Pancreas (tissue), 10 donors: ENCODE measurements at places on chromosomes 12 and 14.

- no peak for DNase-seq
Measured at GRCh38 chr12:124172636-124173035, 122.3 kb upstream of the RFLNA start.

DNA sequence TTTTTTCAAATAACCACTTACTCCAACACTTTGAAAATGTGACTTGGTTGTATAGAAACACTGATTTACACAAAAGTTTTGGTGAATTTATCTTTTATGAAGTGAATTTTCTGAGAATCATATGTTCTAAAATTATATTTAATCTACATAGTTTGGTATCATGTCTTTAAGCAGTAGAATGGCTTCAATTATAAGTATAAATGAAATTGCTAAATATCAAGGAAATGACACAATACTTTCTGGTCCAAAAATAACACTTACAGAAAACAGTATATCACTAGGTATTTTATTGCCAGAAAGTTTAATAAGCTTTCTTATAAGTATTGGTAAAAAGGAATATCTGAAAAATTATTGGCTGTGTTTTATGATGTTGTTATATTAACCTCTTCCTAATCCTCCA lies 90.9 kb downstream of the SRGAP1 start:
- DNase-seq, result no peak

- DNase-seq, result peak; percentile 69
Measured at GRCh38 chr12:25958428-25959070, at the start of gene RASSF8. RASSF8 (plus strand) TSS chr12:25958682; CDS start chr12:26055344, 96,662 bp downstream.

DNA sequence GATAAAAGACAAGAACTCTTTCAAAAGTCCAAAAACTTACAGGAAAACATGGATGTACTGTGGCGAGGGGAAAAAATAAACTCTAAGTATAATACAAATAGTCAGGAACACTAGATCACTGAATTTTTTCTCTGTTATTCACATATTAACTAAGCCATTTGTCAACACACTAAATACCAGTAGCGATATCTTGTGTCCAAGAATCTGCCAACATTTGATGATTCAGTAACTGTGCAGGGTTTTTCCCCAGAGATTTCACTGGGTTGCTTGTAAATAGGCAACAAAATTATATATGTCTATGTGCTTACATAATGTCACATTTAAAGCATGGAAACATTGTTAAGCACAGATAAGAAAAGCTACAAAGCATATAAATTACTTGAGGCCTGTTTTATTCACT lies 205.9 kb downstream of the KIF21A start:
- no peak for DNase-seq

GRCh38 chr12:68977909-68978610 lies 45.1 kb upstream of the CPM start:
- no peak for DNase-seq

DNA sequence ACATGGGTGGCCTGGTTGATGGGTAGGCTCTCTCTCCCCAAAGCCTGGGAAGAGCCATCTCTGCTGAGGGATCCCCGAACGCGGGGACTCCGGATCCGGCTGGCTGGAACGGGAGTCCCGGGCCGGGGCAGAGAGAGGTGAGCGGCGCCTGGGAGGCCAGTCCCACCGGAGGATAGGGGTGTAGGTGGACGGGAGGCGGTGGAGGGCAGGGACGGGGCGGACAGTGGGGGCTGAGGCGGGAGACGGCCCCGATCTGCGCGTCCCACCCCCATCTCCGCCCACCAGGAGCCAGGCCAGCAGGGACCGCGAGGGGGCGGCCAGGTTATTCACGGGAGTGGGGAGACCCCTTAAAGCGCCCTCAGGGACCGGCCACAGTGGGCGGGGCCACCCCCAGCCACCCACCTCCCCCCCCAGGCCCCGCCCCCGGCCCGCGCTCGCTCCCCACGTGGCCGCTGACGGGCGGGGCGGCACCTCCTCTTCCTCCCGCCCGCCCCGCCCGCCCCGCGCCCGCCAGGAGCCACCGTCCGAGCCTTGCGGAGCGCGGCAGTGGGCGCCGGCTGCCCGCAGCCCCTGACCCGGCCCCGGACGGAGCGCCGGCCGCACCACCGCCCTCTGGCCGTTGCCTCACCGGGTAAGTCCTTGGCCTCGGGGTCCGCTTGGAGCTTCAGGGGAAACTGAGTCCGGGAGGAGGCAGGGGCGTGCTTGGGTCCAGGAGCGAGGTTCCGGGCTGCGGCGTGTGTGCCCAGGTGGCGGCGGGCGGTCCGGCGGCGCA lies at the start of gene INF2:
INF2 (plus strand) TSS at position 510 of the 772 bp plus-strand sequence. CDS start 11,748 bp downstream, outside the sequence.
- DNase-seq, result peak; percentile 62

DNA sequence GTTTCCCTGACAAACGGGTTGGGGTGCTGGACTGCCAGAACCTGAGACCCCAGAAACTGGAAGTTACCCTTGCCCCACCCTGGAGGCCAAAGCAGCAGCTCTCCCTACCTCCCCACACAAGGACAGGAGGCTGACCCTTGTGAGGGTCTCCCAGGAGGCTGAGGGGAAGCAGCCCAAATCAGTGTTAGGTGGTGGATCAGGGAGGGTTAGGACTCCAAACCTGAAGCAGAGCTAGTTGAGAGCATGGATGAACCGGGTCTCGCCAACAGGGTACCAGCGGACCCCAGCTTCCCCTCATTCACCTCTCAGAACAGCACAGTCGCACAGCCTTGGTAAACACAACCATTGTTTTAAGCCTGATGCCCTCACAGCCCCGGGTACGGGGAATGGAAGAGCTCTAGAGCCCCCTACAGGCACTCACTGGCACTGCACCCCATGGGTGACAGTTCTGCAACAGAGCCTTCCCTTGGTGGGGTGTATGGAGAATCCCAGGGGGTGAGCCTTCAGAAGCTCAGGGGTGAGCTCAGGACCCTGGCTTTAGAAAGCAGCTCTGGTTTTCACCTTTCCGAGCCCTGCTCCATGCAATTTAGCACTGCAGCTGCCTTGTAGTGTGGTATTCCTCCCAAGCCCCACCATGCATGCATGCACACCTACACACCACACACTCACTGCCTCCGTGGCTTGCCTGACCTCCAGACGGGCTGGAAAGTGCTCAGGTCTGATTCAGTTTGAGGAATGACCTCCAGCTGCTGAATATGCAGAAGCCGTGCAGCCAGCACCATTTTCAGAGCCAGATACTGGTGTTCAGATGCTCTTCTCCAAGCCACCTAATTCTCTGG lies 11.2 kb downstream of the ESRRB start:
- DNase-seq, result peak; percentile 52

DNA sequence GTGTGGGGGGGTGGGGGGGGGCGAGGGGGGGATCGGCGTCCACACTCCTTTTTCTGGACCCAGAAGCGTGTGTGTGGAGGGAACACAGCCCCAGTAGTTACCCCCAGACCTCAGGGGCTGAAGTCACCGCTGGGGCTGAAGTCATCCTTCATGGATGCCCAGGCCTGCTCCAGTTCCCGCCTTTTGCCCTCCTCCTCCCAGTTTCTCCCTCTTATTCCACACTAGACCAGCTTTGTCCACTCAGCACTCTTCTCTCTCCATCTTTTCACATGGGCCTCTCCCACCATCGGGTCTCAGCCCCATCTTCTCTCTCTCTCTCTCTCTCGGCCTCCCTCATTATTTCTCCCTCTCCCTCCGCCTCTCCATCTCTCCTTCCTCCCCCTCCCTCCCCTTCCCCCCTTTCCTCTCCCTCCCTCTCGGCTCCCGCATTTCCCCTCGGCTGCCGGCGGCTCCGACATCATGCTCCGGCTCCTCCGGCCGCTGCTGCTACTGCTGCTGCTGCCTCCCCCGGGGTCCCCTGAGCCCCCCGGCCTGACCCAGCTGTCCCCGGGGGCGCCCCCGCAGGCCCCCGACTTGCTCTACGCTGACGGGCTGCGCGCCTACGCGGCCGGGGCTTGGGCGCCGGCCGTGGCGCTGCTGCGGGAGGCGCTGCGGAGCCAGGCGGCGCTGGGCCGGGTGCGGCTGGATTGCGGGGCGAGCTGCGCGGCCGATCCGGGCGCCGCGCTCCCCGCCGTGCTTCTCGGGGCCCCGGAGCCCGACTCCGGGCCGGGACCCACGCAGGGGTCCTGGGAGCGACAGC lies at the start of gene P3H3:
P3H3 (plus strand) TSS at position 426 of the 799 bp plus-strand sequence; CDS start at position 460, 34 bp downstream.
- DNase-seq, result no peak

- DNase-seq, result no peak
Measured at GRCh38 chr14:21268617-21269251, 508 bp downstream of the HNRNPC start.

- DNase-seq, result no peak
Measured at GRCh38 chr14:99323603-99324185, 51.7 kb upstream of the BCL11B start.

DNA sequence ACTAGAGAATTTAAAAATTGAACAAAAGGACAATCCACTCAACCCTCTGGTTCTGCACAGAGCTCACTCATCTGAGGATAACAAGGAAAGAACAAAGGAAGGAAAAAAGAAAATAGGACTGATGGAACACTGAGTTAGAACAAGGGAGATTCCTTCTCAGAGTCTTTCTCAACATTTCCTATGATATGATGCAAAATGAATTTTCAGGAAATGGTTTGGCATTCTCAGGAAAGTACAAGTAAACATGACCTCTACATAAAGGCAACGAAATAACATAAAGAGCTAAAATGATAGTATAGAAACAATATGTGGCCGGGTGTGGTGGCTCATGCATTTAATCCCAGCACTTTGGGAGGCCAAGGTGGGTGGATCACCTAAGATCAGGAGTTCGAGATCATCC lies 135.8 kb downstream of the ITPR2 start:
- no peak for DNase-seq

GRCh38 chr14:80055667-80056496 lies 155.4 kb downstream of the DIO2 start:
- peak; percentile 15 for DNase-seq

- DNase-seq, result peak; percentile 70
Measured at GRCh38 chr12:14928931-14929330, 9.4 kb downstream of the ERP27 start.

- DNase-seq, result no peak
Measured at GRCh38 chr12:115485503-115485902, 792.0 kb downstream of the MED13L start.

GRCh38 chr12:71727958-71728357 lies 26.7 kb upstream of the RAB21 start:
- no peak for DNase-seq

GRCh38 chr14:58752289-58752688 lies 114.5 kb downstream of the DACT1 start:
- no peak for DNase-seq

DNA sequence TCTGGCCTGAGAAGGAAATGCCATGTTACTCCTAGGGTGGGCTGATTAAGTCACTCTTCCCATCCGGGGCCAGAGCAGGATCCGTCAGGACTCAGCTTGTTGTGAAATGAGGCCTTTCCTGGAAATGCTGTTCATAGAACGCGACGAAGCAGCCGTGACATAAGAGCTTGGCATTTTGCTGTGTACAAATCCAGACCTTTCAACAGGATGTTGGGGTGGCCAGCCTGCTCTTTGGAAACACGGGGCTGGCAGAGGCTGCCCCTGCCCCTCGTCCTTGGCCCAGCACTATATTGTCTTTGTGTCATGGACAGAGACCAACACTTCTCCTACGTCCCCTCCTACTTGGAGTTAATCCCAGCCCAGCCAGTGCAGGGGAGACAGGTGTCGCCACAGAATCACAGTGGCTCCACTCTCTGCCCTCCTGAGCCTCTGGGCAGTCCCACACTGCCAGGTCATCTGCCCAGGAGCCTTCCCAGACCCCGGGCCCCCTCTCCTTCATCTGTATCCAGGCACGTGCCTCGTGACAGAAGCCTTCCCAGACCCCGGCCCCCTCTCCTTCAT lies 18.6 kb upstream of the EIF5 start:
- DNase-seq, result no peak

DNA sequence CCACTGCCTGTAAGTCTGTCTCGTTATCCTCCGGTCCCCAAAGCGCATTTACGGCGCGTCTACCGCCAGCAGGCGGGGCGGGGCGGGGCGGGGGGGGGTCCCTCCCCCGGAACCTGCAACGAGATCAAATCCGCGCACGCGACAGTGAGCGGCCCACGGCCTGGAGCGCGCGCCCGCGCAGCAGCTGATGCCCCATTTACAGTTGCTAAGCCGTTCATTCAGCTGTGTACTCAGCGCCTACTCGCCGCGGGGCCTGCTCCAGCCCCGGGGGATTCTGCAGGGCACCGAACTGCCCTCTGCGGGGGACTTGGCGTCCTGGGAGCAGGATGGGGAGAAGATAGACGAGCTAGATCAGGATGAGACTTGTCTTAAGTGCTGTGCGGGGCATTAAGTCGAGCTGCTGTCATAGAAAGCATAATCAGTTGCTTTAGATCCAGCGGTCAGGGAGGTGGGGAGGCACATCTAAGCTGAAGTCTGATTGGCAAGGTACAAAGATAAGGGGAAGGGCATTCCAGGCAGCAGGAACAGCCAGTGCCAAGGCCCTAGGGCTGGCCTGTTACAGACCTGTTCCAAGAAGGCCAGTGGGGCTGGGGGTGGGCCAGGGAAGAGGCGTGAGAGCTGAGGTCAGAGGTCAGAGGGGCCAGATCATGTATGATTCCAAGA lies 1.4 kb upstream of the CCDC85C start:
- DNase-seq, result peak; percentile 67

DNA sequence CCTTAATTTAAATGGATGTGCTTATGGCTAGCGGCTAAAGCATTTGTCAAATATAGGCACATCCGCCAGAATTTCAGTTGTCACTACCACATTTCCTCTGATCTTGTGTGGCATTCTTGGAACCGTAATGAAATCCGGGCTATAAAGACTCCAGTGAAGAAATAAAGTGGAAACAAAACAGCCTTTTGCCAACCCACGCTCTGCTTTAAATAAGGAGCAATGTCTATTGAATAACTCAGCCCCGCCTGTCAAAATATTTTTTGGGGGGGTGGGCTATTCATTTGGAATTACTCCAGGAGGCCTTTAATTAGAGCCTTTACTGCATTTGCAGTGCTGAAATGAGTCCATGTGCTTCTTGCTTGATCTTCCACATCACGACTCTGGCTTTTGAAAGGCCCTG lies 179.6 kb upstream of the RPH3A start:
- no peak for DNase-seq

DNA sequence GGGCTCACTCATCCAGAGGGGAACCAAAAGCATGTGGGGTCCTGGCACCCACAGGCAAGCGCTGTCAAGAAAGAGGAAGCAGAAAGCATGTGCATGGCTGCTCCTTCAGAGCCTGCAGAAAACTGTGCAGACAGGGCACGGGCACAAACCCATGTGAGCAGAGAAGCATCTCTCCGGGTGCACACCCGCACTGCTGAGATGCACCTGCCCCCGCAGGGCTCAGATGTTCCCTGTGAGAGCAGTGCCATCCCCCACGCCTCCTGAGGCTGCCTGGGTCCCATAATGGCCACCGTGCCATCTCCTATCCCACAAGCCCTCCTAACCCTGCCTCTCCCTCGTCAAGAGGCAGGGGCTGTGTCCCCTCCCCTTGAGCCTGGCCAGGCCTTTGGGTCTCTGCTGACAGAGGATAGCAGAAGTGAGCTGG lies 32.3 kb upstream of the INF2 start:
- no peak for DNase-seq

- DNase-seq, result no peak
Measured at GRCh38 chr14:72201645-72202044, 269.4 kb downstream of the RGS6 start.

GRCh38 chr12:3160081-3160480 lies 82.9 kb downstream of the TSPAN9 start:
- DNase-seq, result no peak
